ENCODE measurements at places on chromosomes 5 and 9. TPM values are rescaled to one million over a fixed set of nuclear protein-coding genes. Genes with fewer than 3 reads are reported as not detected.

DNA sequence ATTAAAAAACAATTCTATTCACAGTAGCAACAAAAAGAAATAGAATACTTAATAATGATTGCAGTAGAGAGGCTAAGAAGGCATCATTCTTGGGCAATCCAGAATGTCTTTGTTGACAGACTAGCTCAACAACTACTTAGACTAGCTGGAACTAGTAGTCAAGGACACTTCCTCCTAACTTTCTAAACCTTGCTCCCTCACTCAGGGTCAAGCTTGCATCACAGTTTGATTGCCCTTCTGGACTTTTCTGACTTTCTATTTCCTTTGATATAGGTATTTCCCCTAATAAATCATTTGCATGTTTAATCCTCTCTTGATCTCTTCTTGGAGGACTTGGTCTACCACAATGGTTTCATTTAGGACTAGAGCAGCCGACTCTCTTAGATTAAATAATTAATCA lies 1107.9 kb downstream of the PTPRD start:
- DNase-seq = no peak

DNA sequence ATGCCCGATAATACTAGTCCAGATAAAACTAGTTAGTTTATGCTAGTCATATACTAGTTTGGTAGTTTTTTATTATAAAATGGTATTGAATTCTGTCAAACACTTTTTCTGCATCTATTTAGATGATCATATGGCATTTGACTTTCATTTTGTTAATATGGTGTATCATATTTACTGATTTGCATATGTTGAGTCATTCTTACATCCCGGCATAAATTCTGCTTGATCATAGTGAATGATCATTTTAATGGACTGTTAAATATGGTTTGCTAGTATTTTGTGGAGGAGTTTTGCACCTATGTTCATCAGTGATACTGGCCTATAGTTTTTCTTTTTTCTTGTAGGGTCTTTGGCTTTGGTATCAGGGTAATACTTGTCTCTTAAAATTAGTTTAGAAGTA lies 365.6 kb downstream of the TAF11L14 start:
- DNase-seq = no peak

GRCh38 chr5:39520232-39520572 lies 95.4 kb upstream of the DAB2 start:
- peak; percentile 75 for DNase-seq

Gene ACTBL2
- not detected for polyA plus RNA-seq

DNA sequence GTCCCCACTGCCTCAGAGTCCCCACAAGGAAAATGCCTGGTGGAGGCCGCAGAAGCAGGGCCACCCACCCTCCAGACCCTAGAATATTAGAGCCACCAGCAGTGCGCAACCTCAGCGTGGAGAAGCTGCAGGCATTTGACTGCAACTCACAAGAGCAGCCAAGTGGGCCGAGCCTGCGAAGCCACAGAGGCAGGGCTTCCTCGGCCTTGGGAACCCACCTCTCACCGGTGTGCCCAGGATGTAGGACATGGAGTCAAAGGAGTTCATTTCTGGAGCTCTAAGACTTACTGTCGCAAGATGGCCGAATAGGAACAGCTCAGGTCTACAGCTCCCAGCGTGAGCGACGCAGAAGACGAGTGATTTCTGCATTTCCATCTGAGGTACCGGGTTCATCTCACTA lies 397.9 kb upstream of the PIK3R1 start:
- no peak for DNase-seq

DNA sequence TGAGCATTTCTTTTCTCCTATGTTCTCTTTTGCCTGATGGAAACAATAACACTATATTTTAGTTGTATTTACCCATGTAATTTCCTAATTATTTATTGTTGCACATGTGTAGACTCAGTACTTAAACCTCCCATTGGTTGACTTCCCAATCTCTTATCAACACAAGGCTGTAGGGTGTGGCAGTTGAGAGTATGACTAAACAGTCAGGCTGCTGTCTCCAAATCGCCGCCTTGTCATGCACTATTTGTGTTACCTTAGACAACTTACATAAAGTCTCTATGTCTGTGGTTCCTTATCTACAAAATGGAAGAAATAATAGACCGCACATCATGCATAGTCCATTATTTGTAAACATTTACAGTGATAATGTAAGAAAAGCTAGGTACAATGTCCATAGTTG lies 68.9 kb upstream of the EFNA5 start:
- DNase-seq = no peak

- DNase-seq = no peak
Measured at GRCh38 chr5:28249771-28250415, 1211.5 kb upstream of the CDH9 start.

DNA sequence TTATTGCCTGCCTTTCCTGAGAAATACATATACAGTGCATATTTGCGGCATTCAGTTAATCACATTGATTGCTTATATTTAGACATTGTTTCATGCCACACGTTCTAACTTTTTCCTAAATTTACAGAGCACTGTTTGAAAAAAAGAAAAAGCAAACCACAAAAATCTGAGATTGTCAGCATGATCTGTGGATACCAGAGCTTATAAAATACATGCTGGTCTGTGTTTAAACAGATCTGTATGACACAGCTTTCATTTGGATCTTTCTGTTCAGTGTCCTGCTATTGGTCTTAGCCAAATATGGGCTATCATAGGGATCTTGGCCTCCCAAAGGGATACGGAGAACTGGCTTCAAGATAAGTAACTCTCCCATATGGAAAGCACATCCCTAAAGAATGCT lies 20.2 kb downstream of the ALDH1A1 start:
- no peak for DNase-seq

Gene HAPLN1
- 2.7 TPM for polyA plus RNA-seq

Gene SMIM33
- not detected for polyA plus RNA-seq

- DNase-seq = no peak
Measured at GRCh38 chr5:135832941-135833920, 1.2 kb upstream of the SLC25A48 start.

- DNase-seq = no peak
Measured at GRCh38 chr9:134688661-134689320, 47.2 kb downstream of the COL5A1 start.

DNA sequence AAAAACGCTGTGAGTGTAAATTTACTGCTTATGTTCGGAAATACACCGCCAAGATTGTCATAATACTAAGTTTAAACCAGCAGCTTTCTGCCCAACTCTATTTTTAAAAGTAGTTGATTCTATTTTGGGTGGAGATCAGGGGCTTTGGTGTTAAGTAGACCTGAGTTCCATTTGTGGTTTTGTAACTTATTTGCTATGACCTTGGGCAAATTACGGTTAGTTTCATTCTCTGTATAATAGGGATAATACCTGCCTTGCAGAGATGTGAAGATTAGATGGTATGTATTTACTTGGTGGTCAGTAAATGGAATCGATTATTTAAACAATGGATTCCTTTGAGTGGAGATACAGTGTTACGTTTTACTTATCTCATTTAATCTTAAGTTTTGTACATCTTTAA lies 1.6 kb downstream of the RAD23B start:
- no peak for DNase-seq

Data from right lung (tissue), 10 donors.